ENCODE measurements at places on chromosomes 12 and 14.

DNA sequence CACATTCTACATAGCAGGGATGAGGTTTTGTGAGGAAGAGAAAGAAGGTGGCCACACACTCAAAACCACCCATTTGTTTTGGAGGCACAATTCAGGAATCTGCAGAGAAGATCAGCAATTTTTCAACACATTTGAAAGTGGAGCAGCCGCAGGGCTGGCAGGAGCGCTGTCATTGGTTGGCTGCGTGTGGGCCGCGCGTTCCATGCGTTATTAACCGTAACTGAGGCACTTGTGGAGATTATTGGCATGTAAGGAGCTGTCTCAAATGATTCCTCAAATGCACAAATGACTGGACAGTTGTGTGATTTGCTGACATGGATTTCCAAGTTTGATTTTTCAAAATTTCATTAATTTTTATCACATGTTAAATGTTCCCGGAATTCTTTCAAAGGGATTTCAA is 318.5 kb downstream of the TMEM132D start:
- DNase-seq = no peak

DNA sequence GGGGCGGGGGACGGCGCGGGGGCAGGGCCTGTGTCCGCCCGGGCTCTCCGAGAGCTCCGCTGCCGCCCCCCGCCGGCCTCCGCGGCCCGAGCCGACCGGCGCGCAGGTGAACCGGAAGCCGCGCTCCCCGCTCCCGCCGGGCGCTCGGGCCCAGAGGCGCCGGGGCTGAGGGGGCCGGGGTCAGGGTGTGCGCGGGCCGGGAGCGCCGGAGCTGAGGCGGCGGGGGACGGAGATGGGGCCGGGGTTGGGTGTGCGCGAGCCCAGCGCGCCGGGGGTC is 431 bp downstream of the HIP1R start:
- no peak for DNase-seq

- no peak for DNase-seq
Observed at GRCh38 chr14:26255213-26255612, 342.6 kb downstream of the NOVA1 start.

- DNase-seq = no peak
Observed at GRCh38 chr12:125604976-125605375, 539.7 kb downstream of the AACS start.

DNA sequence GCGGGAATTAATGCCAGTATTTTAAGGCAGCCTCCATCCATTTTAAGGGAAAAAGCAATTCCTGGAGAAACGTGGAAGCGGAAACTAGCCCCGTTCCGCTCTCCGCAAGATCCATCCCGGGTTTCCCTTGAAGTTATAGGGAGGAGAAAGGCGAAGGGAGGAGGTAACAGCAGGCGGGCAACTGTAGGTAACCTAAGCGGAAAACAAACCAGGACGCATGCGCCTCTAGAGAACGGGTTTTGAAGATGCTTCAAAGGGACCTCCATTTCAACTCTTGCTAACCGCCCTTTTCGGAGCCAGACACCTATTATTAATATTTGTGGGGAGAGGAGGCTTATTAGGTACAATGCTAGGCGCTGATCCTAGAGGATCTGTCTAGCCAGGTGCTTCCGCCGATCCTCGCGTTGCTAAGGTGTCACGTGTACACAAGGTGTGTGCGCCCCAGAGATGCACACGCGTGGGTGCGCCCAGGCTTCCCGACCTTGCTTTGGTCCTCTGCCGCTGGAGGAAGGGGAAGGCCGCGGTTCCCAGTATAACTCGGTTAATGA is 6.2 kb downstream of the TBX5 start:
- no peak for DNase-seq

GRCh38 chr12:92675092-92675865 is 27.5 kb upstream of the PLEKHG7 start:
- DNase-seq = no peak

GRCh38 chr14:25259470-25259869 is 209.5 kb upstream of the STXBP6 start:
- DNase-seq = no peak

GRCh38 chr14:93045211-93045674 is 70.5 kb downstream of the ITPK1 start:
- DNase-seq = no peak

- no peak for DNase-seq
Observed at GRCh38 chr12:25771041-25771440, 187.4 kb upstream of the RASSF8 start.

DNA sequence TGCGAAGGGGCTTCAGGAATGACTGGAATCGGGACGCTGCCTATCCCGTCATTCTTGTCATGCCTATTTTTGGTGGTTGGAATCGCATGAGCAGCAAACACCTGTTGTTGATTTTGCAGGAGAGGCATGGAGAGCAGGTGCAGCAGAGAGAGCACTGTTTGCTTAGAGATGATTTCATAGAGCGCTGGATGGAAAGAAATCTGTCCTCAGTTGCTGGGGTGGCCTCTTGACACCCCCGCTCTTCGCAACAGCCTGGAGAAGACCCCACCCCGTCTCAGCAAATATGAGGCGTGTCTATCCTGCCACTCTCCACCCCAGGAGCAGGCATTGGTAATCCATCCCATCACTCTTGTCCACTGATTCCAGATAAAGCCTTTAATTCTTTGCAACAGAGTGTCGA is 19.3 kb upstream of the NCOR2 start:
- DNase-seq = no peak

DNA sequence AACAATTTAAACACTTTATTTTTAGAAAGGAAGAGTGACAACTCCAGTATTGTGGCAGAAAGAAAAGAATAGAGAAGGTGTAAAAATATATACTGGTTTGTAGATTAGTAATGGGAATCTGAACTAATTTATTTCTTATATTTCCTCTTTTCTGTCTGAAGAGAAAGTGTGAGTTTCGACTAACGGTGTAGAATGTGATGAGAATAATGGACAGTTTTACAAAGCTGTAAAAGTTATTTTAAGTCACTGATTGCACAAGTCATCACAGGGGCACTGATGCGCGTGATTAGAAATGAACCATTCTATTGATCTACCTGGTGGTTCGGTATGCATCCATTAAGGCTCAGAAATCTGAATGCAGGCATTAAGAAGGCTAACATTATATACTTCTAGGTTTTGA is 158.5 kb upstream of the ATXN7L3B start:
- no peak for DNase-seq

DNA sequence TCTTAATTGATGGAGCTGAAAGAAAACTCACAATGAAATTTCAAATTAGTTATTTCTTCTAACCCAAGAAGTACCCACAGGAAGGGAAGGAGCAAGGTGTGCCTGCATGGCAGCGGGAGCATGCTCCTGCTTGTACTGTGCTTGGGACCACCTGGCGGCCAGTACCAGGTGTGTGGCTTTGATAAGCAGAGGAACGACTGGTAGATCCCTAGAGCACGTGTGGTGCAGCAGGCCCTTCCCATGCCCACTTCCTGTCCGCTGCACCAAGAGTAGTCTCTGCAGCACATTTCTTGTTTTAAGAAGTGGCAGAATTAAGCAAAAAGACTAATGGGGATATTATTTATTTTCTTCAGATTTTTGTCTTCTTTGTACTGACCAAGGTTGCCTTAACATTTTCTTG is 122.3 kb upstream of the ATF1 start:
- DNase-seq = no peak

DNA sequence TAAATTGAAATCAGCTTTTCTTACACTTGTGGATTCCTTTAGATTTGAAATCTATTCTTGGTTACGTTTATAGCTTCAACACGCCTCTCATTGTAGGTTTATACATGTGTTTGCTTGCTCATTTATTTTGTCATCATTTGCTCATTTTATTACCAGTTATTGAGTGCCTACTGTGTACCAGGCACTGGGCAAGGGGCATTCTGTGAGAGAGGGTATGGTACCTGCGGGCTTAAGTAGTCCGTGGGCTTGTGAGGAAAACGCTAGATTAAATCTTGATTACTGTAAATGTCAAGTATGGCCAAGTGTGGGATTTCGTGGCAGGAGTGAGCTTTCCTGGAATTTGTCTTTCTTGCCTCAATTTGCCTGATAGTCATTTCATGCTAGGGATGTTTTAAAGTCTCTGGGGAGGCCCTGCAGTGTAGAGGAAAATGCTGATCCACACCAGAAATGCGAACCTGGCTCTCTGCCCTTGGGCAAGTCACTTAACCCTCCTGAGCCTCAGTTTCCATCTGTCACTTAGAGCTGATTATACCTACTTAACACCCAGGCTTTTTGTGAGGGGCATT is 92.7 kb downstream of the CACNA1C start:
- no peak for DNase-seq

DNA sequence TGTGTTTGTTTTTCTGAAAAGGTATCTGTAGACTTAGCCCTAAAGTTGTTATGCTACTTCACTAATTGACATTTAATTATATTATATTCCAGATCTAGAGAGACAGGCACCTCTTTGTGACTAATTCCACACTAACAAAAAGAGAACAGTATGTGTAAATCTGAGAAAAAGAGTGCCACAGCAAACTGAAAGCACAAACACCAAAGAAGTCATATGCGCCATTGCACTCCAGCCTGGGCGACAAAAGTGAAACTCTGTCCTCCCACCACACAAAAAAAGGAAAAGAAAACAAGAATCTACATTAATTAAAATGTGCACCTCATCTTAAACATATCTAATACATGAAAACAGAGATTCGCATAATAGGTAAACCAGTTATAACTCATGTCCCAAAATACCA is 4.4 kb upstream of the CSRNP2 start:
- peak; percentile 28 for DNase-seq

GRCh38 chr12:6345319-6346091 is 3.6 kb upstream of the TNFRSF1A start:
- no peak for DNase-seq

- no peak for DNase-seq
Observed at GRCh38 chr14:24095271-24096068, 1.4 kb downstream of the PCK2 start.

DNA sequence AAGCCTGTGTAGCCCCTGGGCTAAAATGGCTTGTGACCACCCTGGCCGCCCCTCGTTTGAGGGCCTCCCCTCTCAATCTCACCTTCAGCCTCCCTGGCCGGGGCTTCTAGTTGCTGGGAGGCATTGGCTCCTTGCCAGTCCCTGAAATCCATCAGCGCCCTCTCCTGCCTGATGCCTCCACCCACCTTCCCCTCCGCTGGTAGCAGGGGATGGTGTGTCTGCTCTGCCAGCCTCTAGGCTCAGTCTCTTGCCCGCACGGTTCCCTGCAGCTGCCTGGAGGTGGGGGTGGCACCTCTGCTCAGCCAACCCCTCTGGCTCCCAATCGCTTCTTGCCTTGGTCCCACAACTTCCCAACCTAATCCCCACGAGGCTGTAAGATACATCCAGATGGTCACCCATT is 167.9 kb downstream of the PHETA1 start:
- DNase-seq = no peak

DNA sequence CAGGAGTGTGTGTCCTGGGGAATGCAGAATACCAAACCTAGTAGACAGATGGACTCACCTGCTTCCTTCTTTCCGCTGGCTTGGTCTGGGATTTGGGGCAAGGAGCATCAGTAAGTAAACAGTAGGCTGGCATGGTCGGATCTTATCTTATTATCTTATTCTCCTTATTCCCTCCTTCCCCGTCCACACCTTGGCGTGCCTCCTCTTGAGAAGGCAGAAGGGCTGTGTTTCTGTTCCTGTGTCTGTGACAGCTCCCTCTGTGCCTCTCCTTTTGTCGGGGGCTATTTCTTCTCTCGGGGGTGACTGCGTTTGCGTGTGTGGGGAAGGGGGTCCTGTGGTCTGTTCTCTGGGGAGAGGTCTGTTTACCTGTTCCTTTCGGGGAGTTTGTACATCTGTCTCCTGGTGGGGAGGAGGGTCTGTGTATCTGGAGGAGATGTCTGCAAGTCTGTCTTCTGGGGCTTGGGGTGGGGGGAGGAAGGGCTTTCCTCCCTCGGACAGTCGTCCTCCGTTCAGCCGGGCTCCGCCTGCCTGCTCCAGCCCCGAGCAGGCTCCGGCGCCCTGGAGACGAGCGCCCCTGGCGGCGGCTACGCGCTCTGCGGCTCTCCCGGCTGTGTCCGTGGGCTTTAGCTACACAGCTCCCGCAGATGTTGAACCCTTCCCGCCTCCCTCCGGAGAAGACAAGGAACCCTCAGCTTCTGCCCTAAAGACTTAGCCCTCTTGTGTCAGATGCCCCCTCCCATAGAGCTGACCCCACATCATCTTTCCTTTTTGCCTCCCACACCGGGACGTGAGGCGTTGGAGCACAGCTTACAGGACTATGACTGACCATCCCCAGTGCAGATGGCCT is 4.4 kb downstream of the KRT86 start:
- DNase-seq = peak; percentile 52

GRCh38 chr12:111598637-111599452 is at the start of gene ATXN2:
Gene ATXN2 (minus strand): TSS chr12:111599315. CDS start chr12:111599034, 281 bp downstream.
- DNase-seq = peak; percentile 41

DNA sequence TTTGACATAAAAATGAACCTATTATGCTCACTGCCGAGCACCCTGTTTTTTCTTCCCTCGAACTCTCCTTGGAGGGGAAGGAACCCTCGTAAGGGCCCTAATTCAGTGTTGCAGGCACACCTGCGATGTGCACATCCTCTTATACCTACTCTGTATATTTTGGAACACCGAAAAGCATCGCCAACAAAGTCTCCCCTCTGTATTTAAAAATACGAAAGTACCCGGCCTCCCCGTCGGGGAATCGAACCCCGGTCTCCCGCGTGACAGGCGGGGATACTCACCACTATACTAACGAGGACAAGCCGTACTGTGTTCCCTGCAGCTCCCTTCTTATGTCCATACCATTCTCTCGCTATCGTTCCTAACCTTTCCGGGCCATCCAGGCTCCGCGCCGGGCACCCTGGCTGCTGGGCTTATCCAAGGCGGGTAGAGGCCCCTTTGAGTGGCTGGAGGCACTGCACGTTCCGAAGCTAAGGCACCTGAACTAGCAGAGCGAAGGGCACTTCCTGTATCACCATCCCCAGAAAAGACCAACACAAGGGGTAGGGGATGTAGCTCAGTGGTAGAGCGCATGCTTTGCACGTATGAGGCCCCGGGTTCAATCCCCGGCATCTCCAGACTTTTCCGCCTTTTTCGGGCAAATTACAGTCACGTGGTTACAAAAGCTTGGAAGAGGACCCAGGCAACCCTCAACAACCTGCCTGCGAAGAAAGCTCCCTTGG is 25.1 kb upstream of the UBC start:
- DNase-seq = peak; percentile 88

DNA sequence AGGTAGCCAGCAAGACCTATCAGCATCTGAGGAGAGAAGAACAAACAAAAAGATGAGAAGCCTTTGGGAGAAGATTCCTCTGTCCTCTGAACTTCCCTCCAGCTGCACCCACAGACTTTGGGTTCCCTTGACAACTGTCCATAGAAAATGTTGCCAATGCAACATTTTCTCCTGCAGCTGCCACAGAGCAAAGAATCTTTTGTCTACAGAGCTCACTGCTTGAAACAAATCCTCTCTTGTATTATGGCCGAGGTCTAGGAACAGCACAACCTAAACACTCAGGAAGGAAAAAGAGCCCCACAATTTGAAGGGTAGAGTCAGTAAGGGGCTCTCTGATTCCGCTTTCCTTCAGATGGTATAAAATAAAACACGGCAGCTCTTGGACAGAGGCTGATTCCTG is 14.3 kb downstream of the POMT2 start:
- DNase-seq = no peak

DNA sequence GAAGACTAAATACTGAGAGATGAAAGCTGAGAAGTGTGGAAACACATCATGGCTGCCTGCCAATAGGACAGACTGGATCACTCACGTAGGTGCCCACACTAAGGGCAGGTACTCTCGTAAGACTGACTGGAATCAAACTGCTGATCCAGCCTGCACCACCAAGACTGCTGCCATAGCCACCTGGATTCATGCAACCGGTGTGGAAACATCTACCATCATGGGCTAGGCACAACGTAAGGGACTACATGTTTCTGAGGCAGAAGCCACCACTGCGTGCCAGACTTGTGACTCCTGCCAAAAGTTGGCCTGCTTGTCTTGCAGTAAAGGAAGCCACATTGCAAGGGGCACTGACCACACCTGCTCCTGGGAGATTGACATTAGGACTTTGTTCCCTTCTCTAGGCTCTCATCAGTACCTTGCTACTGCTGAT is 3.8 kb downstream of the POMT2 start:
- no peak for DNase-seq

Measured in stimulated activated CD4-positive, alpha-beta T cell treated with anti-CD3 and anti-CD28 coated beads, TNF-alpha, amount 100 ng/mL, for 24 hours (primary cell).